Left lung (tissue), 14 donors: ENCODE measurements at places on chromosomes 1 and 21. TPM values are rescaled to one million over a fixed set of nuclear protein-coding genes. Genes with fewer than 3 reads are reported as not detected.
A peak's percentile ranks its signal among the peaks of the same experiment; 100 is the strongest.

Gene SERINC2
- 46.7 TPM for total RNA-seq

Gene BSND
- total RNA-seq: not detected

Gene LYPLAL1
- 24.1 TPM for total RNA-seq

- no peak for DNase-seq
Measured at GRCh38 chr1:93965888-93966287, 56.7 kb upstream of the GCLM start.

- no peak for DNase-seq
Measured at GRCh38 chr1:221772117-221772516, 30.2 kb upstream of the DUSP10 start.

DNA sequence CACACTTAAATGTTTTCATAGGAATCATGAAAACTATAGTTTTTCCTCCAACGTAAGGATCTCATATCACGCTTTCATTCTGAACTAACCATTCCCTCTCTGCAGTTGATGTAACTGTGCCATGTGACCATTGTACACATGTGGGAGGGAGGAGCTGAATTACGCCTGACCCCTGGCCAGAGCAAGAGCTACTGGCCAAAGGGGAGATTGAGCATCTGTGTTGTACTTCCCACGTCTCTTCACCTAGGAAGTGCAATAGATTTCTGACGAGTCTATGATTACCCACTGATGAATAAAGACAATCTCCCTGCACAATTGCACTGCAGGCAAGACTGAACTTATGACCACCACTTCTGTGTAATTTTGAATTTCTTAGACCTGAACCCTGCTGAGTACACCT lies 24.0 kb downstream of the PTPRC start:
- DNase-seq: no peak

DNA sequence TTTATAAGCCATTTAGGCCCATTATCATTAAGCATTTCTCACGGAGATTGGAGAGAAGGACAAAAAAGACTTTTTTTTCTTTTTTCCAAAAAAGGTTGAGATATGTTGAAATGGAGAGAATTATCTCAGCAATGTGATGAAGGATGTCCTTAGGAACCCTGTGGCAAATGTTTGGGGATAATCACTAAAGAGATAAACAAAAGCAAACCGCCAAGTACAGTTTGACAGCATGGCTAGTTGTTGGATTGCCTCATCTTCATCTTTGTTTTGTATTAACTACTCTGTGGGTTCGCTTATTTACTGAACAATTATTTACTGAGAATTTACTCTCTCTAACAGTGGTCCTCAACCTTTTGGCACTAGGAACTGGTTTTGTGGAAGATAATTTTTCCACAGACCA lies 97.4 kb upstream of the HP1BP3 start:
- no peak for DNase-seq

DNA sequence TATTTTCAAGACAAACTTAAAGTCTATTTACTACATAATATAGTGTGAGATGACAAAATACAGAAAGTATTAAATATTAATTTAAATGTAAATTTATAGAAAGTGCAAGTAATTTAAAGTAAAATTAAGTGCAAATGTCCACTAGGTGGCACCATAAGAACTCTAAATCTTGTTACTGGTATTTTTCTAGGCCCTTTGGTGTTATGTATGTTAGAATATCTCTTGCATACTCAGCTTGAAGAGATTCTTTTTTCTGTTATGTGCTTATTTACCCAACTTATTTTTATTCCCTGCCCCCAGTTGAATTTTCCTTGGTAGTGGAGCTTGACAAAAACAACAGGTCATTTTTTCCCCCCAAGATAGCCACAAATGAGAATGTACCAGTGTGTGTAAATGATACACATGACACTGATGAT lies 71.5 kb downstream of the RPS6KC1 start:
- peak; percentile 28 for DNase-seq

GRCh38 chr1:51622455-51622913 lies 5.6 kb downstream of the OSBPL9 start:
- DNase-seq: no peak

DNA sequence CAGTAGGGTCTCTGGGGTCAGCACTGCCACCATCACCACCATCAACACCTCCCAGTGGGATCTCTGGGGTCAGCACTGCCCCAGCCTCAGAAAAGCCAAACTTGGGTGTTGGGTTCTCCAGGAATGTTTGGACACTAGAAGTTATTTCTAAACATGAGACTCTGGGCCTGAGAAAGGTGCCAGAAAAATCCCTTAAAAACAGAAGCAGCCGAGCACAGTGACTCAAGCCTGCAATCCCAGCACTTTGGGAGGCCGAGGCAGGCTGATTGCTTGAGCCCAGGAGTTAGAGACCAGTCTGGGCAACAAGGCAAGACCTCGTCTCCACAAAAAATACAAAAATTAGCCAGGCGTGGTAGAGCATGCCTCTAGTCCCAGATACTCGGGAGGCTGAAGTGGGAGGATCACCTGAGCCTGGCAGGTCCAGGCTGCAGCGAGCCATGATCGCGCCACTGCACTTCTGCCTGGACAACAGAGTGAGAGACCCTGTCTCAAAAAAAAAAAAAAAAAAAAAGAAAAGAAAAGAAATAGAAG lies 470 bp downstream of the PTAFR start:
- DNase-seq: no peak

GRCh38 chr1:240597153-240597745 lies 14.7 kb downstream of the GREM2 start:
- DNase-seq: no peak

DNA sequence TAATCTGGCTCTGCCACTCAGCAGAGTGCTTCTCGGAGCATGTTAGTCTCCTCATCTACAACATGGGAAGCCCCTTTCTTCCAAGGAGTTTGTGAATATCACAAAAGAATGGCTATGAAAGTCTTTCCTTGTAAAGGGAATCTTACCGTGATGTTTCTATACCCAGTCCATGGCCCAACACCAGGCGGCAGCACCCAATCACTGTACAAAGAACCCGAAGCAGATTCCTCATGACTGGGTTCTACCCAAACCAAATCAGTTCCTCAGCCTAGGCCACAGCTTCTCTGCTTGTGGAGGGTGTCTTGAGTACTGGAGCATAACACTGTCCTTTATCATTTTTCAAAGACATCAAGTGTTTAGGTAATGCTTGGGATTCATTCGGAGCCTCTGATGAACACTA lies 16.6 kb upstream of the SLFNL1 start:
- no peak for DNase-seq

- no peak for DNase-seq
Measured at GRCh38 chr1:81757398-81758020, 43.2 kb upstream of the ADGRL2 start.

- no peak for DNase-seq
Measured at GRCh38 chr1:21898326-21899200, 38.5 kb downstream of the HSPG2 start.

DNA sequence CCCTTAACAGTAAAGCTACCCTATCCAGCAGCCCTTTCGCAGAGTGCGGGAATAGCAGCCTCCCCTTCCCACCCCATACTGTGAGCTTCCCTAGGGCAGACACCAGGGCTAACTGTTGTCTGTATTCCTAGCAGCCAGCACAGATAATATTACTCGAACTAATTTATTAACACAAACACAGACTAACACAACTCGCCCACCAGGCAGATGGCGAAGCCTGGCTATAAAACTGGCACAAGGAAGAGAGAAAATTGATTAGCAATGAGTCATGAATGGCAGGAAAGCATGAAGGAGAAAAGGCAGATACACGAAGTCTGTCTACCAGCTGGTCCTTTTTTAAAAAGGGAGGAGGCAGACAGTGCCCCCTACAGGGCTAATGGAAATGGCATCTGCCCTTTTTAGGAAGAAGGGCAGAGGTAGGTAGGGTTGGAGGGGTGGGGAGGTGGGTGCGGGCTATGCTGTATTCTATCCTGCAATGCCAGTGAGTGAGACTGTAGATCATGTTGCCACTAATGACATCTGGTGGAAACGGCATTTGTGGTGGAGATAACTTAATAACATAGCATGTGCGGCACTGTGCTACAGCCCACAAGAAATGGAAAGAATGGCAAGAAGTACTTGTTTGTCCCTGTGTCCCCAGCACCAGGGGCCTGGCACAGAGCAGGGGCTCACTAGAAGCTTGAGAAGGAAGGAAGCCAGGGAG lies 30.6 kb upstream of the CTPS1 start:
- DNase-seq: peak; percentile 41

DNA sequence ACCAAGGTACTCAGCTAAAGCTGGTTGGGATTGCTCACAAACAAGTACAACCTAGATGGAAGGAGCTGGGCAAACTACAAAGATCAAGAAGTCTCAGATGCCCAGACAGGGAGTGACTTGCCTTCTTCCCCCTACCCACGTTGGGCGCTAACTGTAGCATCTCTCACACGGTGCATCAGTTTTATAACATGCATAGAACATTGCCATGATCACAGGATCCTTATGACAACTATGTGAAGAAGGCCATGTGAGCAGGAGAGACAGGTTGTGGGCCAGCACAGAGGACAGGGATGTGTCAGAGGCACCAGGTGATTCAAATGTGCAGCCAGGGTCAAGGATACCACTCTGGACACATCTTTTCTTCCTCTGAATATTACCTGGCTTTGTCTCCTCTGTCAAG lies 28.3 kb upstream of the CYP4B1 start:
- DNase-seq: no peak
